Aorta (tissue), 5 donors: ENCODE measurements at places on chromosomes 7 and 10.

DNA sequence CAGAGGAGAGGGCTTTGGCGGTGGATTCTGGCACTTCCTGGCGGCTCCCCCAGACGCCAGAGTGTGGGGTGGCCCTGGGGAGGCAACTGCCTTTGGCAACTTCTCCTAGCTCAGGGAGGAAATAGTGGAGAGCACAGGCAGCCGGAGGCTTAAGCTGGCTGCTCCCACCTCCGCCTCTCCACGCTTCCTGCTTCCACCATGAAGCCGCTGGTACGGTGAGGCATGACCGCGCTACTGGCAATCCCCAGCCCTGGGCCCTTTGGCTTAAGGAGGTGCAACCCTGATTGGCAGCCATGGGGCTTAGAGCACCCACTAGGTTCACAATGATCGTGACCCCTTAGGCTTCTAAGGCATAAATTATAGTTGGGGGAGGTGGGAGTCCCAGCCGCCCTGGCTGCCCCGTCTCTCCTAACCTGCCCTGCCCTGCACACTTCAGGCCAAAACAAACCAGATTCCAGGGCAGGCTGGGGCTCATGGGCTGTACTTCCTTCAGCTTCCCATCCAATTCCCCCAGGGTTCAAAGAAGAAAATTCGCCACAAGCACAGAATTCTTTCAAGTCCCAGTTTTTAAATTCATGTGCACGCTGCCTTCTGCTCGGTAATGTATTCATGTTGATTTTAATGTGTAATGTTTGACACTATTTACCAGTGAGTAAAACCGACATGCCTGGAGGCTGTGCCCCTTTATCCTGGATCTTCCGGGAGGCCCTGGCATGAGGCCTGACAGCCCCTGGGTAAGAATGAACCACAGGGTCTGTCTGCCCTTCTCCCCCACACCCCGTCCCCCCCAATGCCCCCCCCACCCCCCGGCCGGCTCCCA is 90.7 kb upstream of the LRRC4 start:
- DNase-seq = peak; percentile 76

DNA sequence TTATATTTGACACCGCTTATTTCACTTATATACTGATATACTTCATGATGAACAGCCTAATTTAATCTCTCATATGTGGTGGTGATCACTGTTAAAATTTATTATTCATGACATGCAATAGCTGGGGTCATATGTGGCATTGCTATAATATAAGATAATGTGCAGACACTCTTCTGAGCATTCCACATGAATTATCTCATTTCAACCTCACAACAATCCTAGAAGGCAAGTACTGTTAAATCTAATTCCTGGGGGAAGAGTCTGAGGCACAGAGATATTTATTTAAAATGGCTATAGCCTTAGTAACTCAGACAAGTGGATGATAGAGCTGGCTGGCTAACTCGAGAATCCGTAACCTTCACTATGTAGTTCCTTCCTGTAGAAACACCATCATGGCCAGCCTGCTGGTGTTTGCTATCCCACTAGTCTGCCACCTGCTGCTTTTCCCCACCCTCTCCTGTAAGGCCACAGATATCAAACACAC is 46.6 kb upstream of the A1CF start:
- DNase-seq = no peak

DNA sequence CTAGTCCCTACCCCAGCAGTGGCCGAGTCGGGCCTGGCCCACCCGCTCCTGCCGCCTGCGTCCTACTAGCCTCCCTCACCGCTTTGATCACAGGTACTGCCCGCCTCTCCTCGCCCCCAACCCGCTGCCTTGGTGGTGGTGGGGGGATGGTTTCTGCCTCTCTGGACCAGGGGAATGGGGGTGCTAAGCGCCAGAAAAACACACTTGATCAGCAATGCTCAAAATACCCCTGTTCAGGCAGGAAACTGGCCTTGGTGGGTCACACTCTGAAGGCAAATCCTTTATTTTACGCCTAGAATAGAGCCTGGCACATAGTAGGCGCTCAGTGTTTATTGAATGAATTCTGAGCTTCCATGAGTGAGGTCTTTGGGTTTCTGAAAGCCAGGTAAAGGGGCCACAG is 1.0 kb upstream of the CRTAC1 start:
- DNase-seq = no peak

DNA sequence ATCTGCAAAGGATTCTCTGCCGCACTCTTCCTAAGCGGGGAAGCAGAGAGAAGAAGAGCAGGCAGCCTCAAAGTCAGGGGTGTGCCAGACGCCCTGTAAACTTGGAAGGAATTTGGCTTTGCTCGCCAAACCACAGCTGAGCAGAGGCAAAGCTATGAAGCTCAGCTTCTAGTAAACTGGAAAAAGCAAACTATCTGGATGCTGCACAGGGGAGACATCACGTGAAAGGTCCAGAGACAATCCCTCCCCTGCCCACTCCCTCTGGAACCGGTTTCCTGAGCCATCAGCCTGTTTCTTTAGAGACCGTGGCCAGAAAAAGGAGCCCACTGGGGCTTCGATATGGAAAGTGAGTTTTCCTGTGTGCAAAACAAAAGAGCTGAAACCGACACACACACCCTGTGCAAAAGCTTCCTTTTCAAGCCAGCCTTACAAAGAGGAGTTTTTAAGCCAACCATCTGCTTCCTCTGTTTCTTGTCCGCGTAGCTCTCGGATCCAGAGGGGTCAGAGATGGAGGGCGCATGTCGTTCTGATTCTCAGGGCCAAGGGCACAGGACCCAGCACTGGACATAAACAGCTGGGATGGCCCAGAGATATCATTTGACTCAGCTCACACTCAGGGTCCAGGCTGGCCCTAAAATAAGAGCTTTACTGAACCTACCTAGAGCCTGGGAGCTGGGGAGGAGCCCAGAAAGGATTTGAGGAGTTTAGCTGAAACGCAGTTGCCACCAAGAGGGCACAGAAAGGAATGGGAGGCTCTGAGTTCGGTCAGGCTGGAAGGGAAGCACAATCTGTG is 58.2 kb upstream of the DNAAF5 start:
- DNase-seq = peak; percentile 28

GRCh38 chr10:8035641-8036470 is 18.6 kb upstream of the GATA3 start:
- peak; percentile 65 for DNase-seq

DNA sequence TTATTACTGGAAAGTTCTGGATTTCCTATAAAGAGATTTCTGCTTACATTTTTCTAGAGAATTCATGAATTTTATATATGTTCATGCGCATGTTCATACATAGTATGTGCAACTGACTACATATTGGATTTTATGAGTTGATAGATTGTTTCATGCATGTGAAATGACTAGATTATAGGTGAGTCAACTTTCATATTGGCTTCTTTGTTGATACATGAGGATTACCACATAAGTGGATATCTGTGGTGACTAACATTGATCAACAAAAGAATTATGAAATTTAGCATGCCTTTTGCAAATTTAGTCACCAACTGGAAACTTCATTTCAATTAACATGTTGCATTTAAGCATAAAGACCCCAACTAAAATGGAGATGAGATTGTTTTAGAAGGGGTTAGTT is 99.0 kb downstream of the GNAT3 start:
- no peak for DNase-seq

GRCh38 chr7:21357151-21358097 is 70.5 kb upstream of the SP4 start:
- DNase-seq = no peak

GRCh38 chr7:2399848-2400587 is 3.4 kb upstream of the CHST12 start:
- DNase-seq = peak; percentile 92

DNA sequence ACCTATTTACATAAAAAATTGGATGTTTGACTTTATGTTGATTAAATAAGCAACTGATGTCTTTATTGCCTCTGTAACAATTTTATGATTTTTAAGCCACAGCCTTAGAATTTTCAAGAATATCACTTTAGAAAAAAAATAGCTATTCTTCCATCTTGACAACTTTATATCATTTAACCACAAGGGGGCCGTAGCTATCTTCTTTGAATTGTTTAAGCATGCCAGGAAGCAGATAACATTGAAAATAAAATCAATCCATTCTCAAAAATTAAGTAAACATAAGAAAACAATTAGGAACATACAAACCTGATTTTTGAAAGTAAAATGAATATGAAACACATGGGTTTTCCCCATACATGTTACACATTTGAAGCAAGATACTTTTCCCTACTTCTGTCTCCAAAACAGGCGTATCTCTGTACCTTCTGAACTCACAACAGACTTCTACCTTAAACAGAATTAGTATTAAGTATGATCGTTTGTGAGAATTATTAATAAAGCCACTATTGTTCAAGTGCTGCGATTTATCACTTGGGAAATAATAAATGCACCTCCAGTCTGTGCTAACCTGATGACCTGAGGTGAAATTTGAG is 209.0 kb downstream of the CACNA2D1 start:
- DNase-seq = no peak

DNA sequence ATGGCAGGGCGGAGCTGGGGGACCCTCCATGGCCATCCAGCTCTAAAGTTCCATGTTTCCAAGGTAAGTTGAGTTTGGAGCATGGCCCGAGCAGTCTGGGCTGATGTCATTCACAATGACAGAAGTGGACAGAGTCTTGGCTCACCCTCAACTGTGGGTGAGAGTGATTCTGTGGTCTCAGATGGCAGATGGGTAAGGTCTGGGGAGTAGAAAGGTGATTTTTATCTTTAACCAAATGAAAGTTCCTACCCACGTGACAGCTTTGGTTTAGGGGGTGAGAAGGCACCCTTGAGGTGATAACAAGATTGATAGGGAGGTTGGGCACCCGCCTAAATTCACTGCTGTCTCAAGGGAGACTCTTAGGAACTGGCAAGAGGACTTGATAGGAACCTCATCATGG is 57.6 kb upstream of the PDZD8 start:
- DNase-seq = no peak

- DNase-seq = no peak
These were observed 39.6 kb upstream of the SLC16A12 start for GRCh38 chr10:89575031-89575430.

- DNase-seq = no peak
These were observed 29.8 kb downstream of the SEM1 start for GRCh38 chr7:96679886-96680285.

GRCh38 chr10:50972591-50972990 is 87.2 kb upstream of the A1CF start:
- DNase-seq = no peak

GRCh38 chr7:14691597-14692203 is 210.9 kb downstream of the DGKB start:
- DNase-seq = peak; percentile 73

- DNase-seq = no peak
These were observed 13.8 kb downstream of the AKR1C3 start for GRCh38 chr10:5107860-5108526.

DNA sequence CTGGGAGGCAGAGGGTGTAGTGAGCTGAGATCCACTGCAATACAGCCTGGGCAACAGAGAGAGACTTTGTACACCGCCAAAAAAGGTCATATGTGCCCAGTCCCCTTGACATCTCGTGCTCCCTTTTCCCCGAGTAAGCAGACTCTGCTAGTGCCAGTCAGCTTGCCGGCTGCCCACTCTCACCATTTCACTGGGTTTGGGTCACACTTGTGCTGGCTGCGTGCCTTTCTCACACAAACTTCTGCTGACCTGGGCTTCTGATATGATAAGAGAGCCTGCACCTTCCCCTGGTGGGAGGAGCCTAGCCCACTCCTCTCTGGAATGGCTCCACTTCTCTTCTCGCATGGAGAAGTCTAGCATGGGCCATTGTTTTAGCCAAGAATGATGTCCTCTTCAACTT is 53.4 kb downstream of the MPP7 start:
- DNase-seq = no peak

GRCh38 chr7:28243861-28244260 is 63.3 kb upstream of the JAZF1 start:
- no peak for DNase-seq

DNA sequence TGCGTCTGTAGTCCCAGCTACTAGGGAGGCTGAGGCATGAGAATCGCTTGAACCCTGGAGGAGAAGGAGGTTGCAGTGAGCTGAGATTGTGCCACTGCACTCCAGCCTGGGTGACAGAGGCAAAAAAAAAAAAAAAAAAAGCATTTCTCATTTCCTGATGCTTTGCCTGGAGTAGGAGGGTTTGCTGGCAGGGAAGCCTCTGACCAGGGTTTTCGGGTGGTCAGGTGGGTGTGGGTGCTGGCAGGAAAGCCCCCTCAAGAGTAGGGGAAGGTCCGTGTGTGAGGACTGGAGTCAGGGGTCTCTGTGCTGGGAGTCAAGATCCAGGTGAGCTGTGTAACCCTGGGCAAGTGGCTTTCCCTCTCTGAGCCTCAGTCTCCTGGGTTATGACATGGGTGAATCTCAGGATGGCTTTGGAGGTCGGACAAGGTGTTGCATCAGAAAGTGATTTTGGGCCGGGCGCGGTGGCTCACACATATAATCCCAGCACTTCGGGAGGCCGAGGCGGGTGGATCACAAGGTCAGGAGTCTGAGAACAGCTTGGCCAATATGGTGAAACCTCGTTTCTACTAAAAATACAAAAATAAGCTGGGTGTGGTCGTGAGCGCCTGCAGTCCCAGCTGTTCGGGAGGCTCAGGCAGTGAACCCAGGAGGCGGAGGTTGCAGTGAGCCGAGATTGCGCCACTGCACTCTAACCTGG is 3.2 kb downstream of the AMZ1 start:
- no peak for DNase-seq

DNA sequence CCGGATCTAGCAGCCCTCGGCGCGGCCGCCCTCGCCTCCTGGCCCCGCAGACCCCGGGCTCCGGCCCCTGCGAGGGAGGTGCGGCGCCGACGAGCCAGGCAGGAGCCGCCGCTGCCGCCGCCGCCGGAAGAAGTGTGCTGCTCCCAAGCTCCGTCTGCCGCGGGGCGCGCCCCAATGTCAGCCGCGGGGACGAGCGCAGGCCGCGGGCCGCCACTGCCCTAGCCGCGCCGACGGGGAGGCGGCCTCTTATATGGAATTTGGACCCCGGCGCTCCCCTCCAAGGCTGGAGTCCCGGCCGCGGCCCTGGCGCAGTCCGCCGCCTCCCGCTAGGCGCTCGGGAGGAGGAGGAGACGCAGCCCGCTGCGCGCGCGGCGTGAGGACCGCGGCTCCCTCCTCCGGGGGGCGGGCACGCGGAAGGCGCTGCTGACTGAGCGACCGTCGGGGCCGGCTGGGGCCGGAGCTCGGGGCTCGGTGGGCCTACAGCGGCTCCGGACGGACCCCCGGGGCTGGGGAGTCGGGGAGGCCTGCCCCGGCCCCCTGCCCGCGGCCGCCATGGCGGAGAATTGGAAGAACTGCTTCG is at the start of gene TRIM8:
TRIM8 (plus strand) TSS at position 414 of the 580 bp plus-strand sequence; CDS start at position 553, 139 bp downstream.
- peak; percentile 83 for DNase-seq

DNA sequence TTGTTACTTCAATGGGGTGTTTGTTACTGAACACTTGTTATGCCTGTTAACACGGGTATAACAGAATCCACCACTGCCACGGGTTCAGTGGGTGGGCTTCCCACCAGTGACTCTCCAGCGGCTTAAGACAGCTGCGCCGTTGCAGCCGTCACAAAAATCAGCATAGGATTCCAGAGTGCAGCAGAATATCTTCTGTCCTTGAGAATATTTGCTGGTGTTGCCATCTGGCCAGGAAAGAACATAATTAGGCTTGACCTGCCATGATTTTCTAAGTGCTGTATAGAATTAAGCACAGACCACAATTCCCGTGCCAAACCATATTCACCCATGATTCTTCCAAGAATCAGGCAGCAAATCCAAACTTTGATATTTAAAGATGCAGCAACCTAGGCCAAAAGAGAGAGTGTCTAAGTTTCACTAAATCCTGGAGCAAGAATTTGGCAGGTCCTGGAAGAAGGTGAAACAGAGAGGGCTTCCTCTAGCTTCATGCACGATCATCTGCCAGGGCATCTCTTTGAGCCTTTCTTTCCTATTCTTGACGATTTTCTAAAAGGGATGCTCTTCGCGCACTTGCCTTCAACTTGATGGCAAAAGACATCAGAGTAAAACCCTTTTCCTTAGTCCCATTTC is 95.0 kb downstream of the FRMD4A start:
- no peak for DNase-seq
